Right renal cortex interstitium (tissue), 3 donors: ENCODE measurements at places on chromosomes 7 and 10. TPM values are rescaled to one million over a fixed set of nuclear protein-coding genes. Genes with fewer than 3 reads are reported as not detected.

GRCh38 chr10:4771554-4772201, 54.3 kb upstream of the AKR1E2 start:
- no peak for DNase-seq

DNA sequence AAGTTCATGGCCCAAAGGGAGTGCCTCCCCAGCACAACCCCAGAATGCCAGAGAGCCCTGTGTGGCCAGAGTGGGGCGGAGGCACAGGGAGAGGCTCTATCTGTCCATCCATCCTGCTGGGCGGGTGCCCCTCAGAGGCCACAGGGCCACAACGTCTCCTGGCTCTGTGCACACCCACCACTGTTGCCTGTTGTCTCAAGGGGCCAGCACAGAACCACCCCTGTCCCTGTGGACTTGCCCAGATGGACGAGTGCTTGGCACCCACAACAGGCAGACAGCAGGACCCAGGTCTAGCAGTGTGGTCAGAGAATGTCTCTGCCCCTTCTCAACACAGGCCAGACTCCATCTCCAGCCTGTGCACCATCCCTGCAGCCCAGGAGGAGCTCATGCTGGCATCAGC, 92.8 kb downstream of the PAXIP1 start:
- DNase-seq, result no peak

Gene ACSM6
- 0.20 TPM for polyA plus RNA-seq

GRCh38 chr7:103116511-103116910, 32.4 kb downstream of the NAPEPLD start:
- no peak for DNase-seq

DNA sequence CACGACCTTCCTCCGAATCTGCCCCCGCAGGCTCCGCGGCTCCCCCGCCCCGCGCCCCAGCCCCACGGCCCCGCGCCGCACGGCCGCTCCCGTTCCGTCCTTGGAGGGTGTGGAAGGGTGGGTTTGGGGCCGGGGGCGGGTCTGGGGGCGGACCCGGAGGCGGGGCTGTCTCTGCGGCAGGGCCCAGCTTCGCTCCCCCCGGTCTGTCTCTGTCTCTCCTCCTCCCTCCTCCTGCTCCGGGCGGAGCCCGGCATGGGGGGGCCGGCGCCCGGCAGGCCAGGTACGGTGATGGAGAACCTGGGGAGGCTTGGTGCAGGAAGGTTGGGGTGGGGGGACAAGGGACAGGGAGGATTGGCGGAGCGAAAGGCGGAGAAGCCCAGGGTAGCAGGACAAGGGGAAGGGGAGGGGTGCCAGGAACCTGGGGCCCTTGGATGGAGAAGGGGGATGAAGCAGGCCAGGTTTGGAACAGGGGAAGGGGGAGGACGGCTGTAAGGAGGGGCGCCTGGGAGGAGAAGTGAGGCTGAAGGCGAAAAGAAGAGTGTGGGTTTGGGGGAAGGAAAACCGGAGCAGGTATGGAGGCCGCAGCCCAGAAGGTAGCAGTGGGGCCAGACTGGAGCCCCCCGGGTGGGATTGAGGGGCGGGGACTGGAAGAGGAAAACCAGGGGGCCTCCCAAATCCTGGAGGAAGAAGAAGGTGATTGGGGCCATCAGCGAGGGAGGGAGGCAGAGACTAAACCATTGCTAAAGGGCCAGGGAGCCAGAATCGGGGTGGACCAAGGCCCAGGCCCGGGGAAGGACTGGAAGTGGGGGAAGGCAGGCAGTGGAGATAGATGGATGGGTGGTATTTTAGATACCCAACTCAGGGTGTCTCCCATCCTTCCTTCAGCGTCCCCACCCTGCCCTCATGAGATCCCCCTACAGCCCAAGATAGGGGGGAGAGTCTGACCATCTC, at the start of gene NYAP1:
Gene NYAP1, plus strand, starts transcription at position 206 of the 951 bp plus-strand sequence. CDS start 1,385 bp downstream, outside the sequence.
- DNase-seq, result no peak

DNA sequence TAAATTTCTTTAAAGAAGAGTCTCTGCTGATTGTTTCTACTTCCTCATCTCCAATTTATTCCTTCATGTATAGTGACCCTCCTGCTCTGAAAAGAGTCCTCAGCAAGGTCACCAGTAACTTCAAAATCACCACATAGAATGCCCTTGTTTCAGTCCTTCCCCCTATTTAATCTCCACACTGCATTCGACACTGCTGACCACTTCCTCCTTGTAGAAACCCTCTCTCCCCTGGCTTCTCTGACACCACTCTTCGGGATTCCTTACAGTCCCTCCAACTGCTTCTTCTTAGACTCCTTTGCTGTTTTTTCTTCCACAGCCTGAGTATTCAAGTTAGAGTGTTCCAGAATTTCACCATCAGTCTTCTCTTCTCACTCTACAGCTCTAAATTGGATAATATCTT, 89.5 kb downstream of the VPS41 start:
- DNase-seq, result no peak

GRCh38 chr7:99267481-99267840, 5.2 kb upstream of the MYH16 start:
- no peak for DNase-seq

GRCh38 chr10:122191936-122192541, 79.1 kb upstream of the BTBD16 start:
- DNase-seq, result no peak

GRCh38 chr7:76095908-76096307, 48.0 kb downstream of the MDH2 start:
- no peak for DNase-seq

DNA sequence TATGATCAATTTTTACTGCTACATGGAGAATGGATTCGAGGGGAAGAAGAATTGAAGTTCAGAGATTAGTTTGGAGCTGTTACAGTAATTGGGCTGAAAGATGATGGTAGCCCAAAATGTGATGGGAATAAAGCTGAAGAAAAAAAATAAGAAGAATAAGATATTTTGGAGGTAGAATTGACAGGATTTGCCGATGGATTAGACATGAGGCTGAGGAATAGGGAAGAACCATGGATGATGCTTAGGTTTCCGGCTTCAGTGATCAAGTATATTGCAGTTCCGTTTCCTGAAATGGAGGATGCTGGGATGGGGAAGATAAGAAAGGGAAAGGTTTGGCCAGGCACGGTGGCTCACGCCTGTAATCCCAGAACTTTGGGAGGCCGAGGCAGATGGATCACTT, 38.9 kb upstream of the FHIP2A start:
- no peak for DNase-seq

- no peak for DNase-seq
These were observed 8.8 kb upstream of the LIMK1 start for GRCh38 chr7:74074770-74075169.

Gene SPDYE5
- 1.0 TPM for polyA plus RNA-seq

Gene KCND2
- polyA plus RNA-seq, result 1.7 TPM

Gene SLC26A4
- 3.3 TPM for polyA plus RNA-seq

Gene PANK1
- 51.9 TPM for polyA plus RNA-seq

GRCh38 chr7:125375942-125376341, 446.3 kb upstream of the POT1 start:
- DNase-seq, result no peak

GRCh38 chr7:115572111-115572510, 458.5 kb downstream of the TFEC start:
- DNase-seq, result no peak

DNA sequence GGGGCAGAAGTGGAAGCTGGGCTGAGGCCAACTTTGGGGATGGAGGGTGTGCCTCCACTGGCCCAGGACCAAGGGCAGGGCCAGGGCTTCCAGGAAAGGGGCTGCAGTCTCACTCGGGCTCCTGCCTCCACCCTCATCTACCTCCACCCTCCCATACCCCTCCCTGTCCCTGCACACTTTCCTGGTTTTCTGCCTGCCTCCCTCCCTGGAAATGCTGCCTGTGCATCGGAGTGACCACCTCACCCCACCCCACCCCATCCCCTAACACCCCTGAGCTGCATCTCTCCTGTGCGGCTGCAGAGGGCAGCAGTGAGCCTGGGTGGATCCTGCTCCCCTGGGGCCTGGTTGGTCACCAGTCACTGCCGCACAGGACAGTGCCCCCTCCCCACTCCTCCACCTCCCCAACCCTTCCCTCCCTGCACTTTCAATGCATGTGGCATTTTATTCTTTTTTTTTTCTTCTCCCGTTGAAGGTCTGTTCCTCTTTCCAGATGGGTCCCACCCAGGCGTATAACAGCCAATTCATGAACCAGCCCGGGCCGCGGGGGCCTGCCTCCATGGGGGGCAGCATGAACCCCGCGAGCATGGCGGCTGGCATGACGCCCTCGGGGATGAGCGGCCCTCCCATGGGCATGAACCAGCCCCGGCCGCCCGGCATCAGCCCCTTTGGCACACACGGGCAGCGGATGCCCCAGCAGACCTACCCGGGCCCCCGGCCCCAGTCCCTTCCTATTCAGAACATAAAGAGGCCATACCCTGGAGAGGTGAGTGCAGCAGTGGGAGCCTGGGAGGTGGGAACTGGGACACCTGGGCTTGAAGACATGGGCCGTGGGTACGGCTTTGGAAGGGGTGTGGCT, 54.1 kb upstream of the PPIF start:
- DNase-seq, result no peak

Gene CALHM1
- polyA plus RNA-seq, result 0.07 TPM

- no peak for DNase-seq
These were observed 173.1 kb upstream of the MALRD1 start for GRCh38 chr10:18875477-18875876.

- no peak for DNase-seq
These were observed 408.2 kb upstream of the CELF2 start for GRCh38 chr10:10609379-10609955.

DNA sequence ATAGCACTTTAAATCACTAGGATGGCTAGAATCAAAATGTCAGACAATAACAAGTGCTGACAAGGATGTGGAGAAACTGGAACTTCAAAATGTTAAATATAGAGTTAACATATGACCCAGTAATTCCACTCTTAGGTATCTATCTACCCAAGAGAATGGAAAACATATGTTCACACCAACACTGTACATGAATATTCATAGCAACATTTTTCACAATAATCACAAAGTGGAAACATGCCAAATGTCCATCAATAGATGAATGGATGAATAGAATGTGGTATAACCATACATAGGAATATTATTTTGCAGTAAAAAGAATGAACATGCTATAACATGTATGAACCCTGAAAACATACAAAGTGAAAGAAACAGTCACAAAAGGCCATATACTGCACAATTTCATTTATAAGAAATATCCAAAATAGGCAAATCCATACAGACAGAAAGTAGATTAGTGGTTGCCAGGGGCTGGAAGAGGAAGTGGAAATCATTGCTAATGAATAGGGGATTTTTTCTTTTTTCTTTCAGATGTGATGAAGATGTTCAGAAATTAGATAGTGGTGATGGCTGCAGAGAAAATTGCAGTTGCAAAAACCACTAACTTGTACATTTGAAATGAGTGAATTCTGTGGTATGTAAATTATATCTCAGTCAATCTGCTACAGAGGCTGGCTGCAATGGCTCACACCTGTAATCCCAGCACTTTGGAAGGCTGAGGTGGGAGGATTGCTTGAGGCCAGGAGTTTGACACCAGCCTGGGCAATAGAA, 93.0 kb downstream of the CPVL start:
- no peak for DNase-seq

Gene HOXA9
- 118 TPM for polyA plus RNA-seq

DNA sequence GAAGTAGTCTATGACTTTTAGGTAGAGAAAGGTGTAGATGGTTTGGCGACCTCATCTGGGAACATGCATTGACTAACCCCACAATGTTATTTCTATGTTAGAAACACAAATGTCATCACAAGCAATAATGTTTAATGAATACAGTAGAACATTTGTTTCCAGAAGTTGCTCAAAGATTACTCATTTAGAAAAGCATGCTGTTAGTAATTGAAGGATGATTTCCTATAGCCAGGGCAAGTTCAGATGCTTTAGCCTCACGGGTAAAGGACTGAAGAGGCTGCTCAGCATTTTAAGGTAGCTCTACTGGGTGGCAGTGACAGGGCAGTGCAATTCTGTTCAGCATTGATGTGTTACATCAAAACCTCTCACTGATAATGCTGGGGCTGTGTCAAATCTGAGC, 199.3 kb upstream of the FZD1 start:
- no peak for DNase-seq
